ENCODE measurements at places on chromosomes 6 and 20. TPM values are rescaled to one million over a fixed set of nuclear protein-coding genes. Genes with fewer than 3 reads are reported as not detected.

The PTK6 gene
- 0.15 TPM for total RNA-seq

The DLL1 gene
- 28.8 TPM for total RNA-seq

The THBS2 gene
- 38.8 TPM for total RNA-seq

The FRMD1 gene
- total RNA-seq: not detected

The TCF15 gene
- 6.4 TPM for total RNA-seq

The CST4 gene
- total RNA-seq: not detected

The TSHZ2 gene
- 7.1 TPM for total RNA-seq

The MUC22 gene
- 0.06 TPM for total RNA-seq

The ACTL10 gene
- 0.29 TPM for total RNA-seq

The CD2AP gene
- total RNA-seq: 10.0 TPM

The SNX3 gene
- 248 TPM for total RNA-seq

The HLA-DRB5 gene
- 98.5 TPM for total RNA-seq

The ADGRF5 gene
- 61.9 TPM for total RNA-seq

The HSPA1L gene
- total RNA-seq: 2.8 TPM

The WFDC12 gene
- not detected for total RNA-seq
